ENCODE measurements at places on chromosomes 6 and 20.

GRCh38 chr6:23031986-23032385 lies 462.6 kb downstream of the HDGFL1 start:
- no peak for DNase-seq

DNA sequence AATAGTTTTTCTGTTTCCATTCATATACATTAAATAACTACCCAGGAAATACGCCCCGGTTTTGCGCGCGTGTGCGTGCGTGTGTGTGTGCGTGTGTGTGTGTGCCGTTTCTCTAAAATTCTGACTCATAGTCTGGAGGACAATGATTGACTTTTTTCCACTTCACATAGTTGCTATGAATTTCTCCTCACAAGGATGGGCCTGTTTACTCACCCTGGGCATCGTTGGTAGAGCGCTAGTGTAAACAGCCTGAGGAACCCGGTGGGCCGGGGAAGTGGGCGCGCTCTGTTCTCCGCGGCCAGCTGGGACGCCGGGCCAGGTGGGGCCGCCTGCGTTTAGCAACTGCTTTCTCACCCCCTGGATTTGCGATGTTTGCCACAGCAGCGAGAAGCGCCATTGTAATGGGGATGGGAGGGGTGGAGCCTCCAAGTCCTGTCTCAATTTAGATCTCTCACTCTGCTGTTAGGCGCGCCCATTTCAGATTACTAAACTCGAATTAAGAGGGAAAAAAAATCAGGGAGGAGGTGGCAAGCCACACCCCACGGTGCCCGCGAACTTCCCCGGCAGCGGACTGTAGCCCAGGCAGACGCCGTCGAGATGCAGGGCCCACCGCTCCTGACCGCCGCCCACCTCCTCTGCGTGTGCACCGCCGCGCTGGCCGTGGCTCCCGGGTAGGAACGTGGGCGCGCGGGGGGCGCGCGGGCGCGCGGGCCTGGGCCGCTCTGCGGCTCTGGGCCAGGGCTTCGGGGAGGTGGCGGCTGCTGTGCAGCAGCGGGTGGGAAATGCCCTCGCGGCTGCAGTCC lies at the start of gene CD109:
Gene CD109, plus strand, starts transcription at position 585 of the 803 bp plus-strand sequence. Its CDS starts 13 bp downstream, at position 598.
- peak; percentile 73 for DNase-seq

GRCh38 chr6:72691249-72691648 lies 69.4 kb downstream of the KCNQ5 start:
- DNase-seq = no peak

- no peak for DNase-seq
Measured at GRCh38 chr6:9851541-9852380, 563.1 kb downstream of the TFAP2A start.

GRCh38 chr6:35042031-35042815 lies 98.9 kb downstream of the TCP11 start:
- DNase-seq = no peak

GRCh38 chr6:159101656-159102055 lies 56.9 kb upstream of the TAGAP start:
- no peak for DNase-seq

GRCh38 chr20:23142162-23143050 lies 56.3 kb upstream of the CD93 start:
- DNase-seq = no peak

- DNase-seq = no peak
Measured at GRCh38 chr20:33680686-33681085, 5.5 kb downstream of the E2F1 start.
